ENCODE measurements at places on chromosomes 3 and 15.

DNA sequence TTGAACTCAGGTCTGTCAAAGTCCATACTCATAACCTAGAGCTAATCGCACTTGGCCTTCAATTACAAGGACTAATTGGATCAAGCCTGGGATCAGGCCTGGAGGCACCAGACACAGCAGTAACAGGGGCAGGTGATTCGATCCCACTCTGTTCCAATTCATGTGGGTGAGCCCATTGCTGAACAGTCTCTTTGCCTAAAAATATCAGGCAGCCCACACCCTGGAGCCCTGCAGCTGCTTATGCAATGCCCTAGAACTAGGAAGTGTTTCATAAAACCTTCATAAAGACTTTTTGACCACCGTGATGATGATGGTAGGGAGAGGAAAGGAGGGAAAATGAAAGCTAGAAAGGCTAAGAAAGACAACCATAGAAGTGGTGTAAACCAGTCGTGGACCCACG lies 47.8 kb upstream of the NEO1 start:
- DNase-seq = no peak

DNA sequence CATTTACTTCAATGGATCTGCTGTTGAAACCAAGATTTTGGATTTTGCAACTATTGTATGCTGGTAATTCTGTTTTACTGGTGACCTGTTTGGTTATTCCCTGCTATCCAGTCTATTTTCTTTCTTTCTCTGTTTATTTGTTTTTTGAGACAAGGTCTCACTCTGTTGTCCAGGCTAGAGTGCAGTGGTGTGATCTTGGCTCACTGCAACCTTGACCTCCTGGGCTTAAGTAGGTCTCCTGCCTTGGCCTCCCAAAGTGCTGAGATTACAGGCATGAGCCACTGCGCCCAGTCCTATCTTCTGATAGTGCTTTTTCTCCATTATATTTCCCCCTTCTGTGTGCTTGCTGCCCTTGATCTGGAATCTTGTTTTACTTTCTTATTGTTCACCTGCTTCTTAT lies 15.6 kb downstream of the USP13 start:
- no peak for DNase-seq

DNA sequence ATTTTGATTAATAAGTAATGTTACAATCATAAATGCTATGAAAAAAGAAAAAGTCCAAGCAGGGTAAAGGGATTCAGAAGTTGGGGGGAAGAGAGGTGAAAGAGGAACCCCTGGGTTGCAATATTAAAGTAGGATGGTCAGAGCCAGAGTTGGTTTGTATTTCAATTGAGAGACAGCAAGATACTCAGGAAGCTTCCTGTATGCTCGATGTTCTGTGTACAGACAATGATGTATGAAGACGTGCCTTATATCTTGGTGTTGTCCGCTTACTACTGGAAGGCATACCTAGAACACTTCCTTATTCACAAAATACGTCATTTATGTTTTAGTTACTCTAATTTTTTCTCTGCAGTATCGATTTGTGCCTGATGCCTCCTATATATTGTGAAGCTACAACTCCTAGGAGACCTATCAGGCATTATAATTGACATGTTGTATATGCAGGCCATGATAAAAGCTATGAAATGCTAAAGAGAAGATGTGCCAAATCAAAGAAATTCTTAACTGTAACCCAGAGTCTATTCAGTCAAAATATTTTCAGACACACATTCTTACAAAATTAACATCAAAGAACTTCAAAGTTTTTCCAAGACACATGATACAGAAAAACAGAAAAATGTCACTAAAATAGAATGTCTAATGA lies 87.5 kb downstream of the TBL1XR1 start:
- DNase-seq = no peak

- no peak for DNase-seq
These were observed 9.5 kb upstream of the SEMA7A start for GRCh38 chr15:74443100-74443909.

DNA sequence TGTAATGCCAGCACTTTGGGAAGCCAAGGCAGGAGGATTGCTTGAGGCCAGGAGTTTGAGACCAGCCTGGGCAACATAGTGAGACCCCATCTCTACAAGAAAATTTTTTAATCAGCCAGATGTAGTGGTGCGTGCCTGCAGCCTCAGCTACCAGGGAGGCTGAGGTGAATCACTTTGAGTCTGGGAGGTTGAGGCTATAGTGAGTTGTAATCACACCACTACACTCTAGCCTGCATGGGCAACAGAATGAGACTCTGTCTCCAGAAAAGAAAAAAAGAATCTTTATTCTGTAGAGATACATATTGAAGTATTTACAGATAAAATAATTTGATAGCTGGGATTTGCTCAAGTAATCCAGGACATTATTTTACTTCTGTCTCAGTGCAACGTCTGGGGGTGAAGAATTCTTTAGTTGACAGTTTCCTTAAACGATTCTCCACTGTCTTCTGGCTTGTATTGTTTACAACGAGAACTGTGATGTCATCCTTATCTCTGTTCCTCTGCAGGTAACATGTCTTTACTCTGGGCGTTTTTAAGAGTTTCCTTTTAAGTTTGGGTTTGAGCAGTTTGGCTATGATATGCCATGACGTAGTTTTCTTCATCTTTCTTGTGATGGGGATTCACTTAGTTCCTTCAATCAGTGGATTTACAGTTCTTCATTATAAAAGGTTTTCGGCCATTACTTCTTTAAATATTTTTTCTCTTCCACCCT lies 26.3 kb downstream of the KPNA1 start:
- no peak for DNase-seq

- no peak for DNase-seq
These were observed 110.4 kb upstream of the PLAAT1 start for GRCh38 chr3:193130576-193130975.

- no peak for DNase-seq
These were observed 455.7 kb downstream of the FOXP1 start for GRCh38 chr3:71127844-71128243.

DNA sequence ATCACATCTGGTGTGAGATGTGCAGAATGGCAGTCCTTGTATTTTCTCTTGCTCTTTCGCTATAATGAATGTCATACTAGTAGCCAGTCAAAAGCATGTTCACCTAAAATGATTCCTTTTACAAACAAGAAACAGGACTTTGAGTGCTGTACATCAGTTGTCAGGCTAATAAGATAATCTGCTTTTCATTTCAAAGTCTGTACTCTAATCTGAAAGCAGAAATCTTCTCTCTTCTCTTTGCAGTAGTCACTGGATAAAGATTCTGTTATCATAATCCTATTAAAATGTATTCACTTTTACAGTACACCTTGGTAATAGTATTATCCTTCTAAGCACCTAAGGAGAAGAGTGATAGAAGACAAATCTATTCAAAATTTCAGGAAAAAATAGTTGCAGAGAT lies 300.1 kb downstream of the MFSD1 start:
- no peak for DNase-seq

DNA sequence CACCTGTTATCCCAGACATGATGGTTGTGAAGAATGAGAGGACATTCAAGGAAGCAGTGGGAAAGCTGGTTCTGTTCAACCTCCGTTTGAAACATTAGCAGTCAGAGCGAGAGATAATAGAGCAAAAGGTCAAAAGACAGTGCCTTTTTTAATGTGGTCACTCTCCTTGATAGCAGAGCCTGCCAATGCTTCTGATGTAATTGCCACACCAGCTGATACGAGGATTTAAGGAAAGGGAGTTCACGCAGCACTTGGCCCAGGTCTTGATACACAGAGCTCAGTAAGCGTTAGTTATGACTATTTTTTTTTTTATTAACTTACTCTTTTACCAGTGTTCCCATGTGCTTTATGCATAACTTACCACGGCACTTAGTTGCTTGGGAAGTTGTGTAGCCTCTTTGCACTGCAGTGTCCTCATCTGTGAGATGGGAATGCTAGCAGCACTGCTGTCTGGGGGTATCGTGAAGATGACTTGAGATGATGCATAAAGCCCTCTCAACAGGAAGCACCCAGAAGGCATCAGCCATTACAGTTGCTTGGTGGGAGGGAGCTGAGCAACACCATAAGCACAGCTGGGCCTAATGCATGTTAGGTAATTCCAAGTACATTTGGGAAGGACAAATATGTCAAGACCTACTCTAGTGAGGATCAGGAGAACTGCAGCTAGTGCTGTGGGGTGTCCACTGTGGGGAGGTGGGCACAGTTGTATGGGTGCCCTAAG lies 123.3 kb upstream of the RASGRP1 start:
- DNase-seq = no peak

GRCh38 chr15:96038650-96039049 lies 291.9 kb upstream of the NR2F2 start:
- no peak for DNase-seq

DNA sequence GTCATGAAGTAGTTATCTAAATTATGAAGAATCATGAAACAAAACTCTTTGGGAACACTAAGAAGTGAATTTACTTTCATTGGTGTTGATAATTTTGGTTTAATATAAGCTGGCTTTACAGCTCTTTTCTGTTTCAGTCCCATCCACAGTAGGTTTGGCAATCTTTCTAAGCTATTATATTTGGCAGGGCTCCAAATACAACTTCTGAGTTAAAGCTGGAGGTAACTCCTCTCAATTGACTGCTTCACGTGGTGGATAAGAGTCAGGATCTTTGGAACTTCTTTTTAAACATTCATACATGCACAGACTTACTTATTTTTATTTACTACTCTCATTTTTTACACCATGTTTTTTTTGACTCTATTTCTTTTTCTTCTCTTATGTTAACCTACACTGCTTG lies 106.5 kb upstream of the EPHA3 start:
- DNase-seq = no peak

DNA sequence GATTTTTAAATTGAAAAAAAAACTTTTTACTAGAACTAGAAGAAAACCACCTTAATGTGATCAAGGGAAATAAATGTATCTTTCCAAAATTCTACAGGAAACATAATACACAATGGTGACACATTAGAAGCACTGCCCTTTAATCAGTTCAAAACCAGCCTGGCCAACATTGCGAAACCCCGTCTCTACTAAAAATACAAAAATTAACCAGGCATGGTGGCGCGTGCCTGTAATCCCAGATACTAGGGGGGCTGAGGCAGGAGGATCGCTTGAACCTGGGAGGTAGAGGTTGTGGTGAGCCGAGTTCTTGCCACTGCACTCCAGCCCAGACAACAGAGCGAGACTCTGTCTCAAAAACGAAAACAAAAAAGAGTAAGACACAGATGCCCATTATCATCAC lies 134.5 kb downstream of the TBC1D5 start:
- DNase-seq = no peak

- DNase-seq = no peak
These were observed 176.5 kb downstream of the THSD4 start for GRCh38 chr15:71291723-71292122.

DNA sequence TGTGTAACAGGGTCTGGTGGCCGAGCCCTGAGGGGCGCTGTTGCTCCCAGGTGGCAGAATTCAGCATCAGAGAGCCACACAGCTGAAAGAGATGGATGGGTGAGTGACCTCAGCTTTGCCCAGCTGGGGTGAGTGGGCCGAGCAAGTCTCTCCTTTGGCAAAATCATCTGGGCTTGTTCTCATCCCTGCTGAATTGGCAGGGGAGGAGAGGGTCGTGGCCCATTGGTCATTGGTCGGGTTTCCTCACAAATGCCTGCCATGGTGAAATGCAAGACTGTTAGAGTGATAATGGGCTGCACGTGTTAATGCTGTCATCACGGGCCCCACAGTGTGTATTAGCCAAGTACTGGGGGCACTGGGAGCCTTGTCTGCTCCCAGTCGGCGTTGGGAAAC lies 15.9 kb downstream of the ABHD2 start:
- no peak for DNase-seq

DNA sequence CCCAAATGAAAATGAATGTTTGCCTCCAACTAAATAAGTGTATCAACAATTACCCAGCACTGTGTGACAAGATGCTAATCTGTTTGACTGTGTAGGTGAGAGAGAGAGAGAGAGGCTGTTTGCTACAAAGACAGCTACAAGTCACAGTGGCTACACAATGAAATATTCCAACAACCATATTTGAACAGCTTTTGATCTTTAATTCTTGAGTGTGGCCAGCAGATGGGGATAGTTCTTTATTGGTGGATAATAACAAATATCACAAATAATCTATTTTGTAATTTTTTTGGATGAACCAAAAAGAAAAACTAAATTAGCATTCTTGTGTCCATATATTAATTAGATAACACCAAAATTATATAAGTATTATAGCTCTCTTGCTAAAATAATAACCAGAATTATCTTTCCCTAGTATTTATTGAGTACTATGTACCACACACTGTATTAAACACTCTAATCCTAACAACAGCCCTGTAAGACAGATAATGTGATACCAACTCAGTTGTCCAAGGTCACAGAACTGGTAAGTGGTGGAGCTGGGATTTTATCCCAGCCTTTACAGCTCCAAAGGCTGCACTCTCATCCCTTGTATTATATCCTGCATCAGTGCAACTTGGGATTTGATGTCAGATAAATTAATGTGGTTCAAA lies 61.9 kb upstream of the C3orf80 start:
- DNase-seq = no peak

DNA sequence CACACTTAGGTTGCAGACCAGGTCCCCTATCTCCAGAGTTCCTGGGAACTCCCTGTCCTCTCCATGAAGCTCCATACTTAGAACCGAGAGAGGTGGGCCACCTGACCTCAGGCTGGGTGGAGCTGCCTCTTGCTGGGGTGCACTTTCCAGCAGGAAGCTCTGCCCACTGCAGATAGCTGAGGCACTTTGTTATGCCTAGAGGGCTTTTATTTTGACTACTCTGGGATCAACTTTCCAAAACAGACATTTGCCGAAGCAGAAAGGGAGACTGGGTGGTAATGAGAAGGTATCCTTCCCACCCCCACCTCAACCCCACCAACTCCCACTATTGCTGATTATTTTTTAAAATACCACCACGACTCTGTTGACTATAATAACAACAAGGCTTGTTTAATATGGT lies 54.7 kb downstream of the CLDN11 start:
- no peak for DNase-seq

- DNase-seq = no peak
These were observed 42.4 kb downstream of the MAP2K1 start for GRCh38 chr15:66429117-66429516.

DNA sequence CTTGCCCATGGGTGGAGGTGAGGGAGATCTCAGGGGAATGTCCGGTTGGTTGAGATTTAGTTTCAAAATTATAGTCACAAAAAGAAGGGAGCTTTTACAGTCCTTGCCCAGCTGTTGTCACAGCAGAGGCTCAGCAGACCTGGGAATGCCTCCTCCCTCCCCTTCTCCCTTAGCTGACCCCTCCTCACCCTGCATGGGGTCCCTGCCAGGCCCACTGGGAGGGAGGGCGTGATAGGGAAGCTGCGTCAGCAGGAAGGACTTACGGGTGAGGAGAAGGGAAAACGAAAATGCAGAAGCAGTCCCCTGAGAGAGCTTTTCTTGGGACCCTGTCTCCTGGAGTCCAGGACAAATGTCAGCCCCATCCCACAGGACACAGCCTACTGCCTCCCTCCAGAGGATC lies 18.9 kb downstream of the SCN5A start:
- no peak for DNase-seq

- no peak for DNase-seq
These were observed 197.3 kb upstream of the IL12A start for GRCh38 chr3:159791336-159791735.

GRCh38 chr3:149274220-149274619 lies 52.6 kb upstream of the CP start:
- no peak for DNase-seq

GRCh38 chr3:140151321-140151720 lies 216.3 kb downstream of the CLSTN2 start:
- DNase-seq = no peak

- no peak for DNase-seq
These were observed 169.0 kb upstream of the TSC22D2 start for GRCh38 chr3:150238995-150239619.

- DNase-seq = no peak
These were observed 379.1 kb upstream of the PROK2 start for GRCh38 chr3:72163809-72164634.

Data from stimulated activated CD8-positive, alpha-beta memory T cell treated with anti-CD3 and anti-CD28 coated beads, Interleukin-4, amount 100 ng/mL, for 1 hour (primary cell).